ENCODE measurements at places on chromosomes 3 and 15.

DNA sequence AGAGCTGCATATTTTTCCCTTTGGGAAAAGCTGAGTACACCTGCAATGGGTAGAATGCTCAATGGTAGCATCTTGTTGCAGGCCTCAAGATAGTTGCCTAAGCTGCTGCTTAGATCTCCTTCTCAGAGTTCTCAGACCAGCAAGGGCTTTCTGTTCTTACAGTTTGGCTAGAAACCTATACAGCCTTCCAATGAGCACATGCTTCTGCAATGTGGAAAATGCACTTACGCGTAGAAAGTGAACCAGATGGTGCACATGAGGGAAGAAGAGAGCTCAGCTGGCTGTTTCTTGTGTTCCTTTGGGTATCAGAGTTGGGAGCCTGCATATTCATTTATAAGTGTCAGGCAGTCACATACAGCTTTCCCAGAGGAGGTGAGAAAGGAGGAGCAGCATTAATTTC is 136.4 kb downstream of the B3GALNT1 start:
- no peak for DNase-seq

DNA sequence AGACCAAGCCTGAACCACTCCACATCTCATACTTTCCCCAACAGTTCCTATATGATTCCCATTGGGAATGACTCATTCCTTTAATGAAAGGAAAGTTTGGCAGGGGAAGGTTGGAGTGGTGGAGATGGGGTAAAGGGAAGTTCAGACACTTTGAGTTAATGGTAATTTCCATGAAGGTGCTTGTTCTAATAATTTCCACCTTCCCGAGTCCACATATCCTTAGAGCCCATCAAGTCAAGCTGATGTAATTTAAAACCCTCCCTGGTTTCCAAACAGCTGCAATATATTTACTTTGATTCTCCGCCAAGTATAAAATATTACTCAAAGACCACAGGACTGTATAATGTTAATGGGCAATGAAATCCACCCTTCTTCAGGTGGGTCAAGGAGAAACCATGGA is 95.0 kb upstream of the GALNT15 start:
- DNase-seq: no peak

- DNase-seq: no peak
Observed at GRCh38 chr3:29275309-29275708, 5.6 kb upstream of the RBMS3 start.

DNA sequence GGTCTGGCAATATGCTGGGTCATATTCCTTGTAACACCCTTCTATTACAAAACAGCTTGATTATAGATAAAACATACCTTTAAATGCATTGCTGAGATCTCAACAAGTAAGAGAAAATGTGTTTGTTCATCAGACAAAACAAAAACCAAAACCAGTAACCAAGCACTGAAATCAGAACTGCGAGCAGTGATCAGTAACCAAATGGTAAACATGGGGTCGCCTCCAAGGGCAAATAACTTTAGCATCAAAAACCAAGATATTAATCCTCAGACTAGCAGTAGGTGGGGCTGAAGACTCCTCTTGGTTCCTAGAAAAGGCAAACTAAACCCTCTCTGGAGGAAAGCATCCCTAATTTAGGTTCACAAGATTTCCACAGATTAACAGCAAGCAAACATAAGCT is 6.6 kb upstream of the HESX1 start:
- DNase-seq: no peak

DNA sequence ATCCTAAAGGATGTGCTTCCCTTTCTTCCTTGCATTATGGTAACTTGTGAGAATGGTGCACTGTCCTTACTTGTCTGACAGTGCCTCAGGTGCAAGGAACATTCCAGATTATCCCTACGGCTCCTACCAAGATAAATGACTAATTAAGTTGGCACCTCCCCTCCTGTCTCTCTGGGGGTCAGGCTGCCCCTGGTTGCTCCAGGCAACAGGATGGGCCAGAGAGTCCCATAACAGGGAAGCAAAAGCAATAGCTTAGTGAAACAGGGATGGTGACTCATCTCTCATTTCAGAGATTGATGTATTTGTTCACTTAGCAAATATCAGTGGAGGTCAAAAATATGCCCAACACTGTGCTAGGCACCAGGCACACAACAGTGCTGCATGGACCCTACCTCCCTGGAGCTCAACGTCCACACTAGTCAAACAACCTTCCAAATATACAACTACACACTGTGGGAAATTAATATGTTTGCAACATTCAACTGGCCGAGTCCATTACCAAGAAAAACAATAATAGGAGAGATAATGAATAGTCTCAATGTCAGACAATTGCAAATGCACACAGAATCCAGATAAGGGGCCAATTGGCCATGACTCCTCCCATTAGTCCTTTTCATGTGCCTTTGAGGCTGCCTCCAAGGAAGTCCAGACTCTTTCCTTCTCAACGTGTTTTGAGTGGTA is 249.0 kb downstream of the TLE3 start:
- no peak for DNase-seq

DNA sequence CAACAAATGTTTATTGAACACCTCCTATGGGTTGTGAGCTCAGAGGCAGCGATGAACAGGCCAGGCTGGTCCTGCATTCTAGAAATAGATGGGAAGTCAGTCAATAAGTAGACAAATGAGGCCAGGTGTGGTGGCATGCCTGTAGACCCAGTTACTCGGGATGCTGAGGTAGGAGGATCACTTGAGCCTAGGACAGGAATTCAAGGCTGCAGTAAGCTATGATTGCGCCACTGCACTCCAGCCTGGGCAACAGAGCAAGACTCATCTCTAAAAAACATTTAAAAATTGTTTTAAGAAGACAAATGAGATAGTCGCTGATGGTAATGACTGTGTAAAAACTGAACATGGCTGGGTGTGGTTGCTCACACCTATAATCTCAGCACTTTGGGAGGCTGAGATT is 4.4 kb upstream of the RHO start:
- no peak for DNase-seq

DNA sequence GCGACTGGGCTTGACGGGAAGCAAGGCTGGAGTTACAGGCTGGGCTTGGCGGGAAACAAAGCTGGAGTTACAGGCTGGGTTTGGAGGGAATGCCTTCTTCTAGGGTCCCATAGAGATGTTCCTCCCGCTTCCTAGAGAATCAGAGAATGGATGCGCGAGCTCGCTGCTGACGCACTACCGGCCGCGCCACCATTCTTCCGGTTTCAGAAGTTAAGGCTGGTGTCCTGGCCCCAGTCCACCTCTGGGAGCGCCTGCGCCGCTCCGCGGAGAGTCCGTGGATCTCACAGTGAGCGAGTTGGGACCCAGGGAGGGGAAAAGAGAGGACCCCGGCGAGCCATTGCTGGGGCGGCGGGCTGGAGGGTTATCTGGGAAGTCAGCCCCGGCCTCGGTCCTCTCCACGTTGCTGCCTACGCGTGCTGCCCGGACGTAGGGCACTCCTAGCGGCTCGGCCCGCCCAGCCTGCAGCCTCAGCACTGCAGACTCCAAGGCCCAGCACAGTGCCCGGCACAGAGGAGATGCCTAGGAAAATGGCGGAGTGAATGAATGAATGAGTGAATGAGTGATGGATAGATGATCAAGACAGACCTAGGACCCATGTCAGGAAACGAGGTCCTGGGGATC is at the start of gene ZNF502:
ZNF502 (plus strand) TSS at position 206 of the 621 bp plus-strand sequence. CDS start 7,602 bp downstream, outside the sequence.
- peak; percentile 31 for DNase-seq
